Astrocyte of the hippocampus (primary cell): ENCODE measurements at places on chromosomes 2 and 18.

GRCh38 chr18:9965711-9966624 is 52.2 kb downstream of the VAPA start:
- DNase-seq: peak; percentile 48

- no peak for DNase-seq
These were observed 22.8 kb downstream of the EHD3 start for GRCh38 chr2:31256611-31257382.

DNA sequence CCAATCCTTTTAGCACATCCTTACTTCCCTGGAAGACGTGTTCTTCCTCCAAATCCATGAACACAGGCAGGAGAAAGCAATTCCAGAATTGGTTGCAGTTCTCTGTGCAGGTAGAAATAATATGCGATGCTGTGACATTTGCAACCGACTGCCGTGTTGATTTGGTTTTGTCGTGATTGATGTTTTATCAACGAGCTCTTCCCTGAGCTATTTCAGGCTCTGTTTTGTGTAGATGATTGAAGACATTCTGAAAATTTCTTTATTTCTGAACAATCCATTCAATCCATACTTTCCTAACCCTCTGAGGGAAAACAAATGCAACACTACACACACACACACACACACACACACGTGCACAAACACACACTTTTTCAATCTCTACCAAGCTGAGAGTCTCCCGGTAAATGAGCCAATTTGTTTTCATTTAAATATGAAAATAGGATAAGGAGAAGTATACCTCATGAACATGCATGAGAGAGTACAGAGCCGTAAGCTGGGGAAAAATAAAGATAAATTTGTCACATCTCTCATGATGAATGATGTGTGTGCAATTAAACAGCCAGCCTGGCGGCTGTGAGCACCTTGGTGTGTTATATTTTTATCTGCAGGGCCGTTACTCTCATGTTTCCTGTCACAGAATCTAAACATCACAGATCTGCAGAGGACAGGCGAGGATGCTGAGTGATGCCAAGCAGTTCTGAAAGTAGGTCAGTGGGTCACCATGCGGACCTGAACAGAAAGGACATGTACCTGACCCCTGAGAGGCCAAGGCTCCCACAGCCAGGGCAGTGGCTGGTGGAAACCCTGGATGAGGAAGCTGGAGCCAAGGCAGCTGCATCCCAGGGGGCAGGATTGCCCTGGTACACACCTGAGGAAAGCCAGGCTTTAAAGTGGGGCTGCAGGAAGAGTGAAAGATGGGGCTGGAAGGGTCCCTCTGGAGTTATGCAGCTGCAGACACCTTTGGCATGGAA is 64.8 kb downstream of the PDCL3 start:
- no peak for DNase-seq

DNA sequence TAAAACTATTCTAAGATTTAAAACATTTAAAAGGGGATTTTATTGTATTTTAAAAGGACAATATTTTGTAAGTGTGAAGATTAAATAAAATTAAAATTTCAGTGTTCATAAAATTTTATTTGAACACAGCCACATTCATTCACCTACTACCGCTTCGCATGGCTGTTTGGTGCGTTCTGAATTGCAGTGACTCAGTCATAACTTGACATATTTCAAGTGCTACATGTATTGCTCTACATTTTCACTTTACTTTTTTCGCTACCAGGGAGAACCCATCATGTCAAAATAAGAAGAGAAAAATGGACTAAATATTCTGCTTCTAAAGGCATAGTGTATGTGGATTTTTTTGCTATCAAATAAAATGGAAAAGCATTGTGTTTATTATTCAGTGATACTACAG is 8.7 kb downstream of the PTH2R start:
- no peak for DNase-seq

GRCh38 chr18:69000366-69000765 is 202.5 kb downstream of the CCDC102B start:
- no peak for DNase-seq

DNA sequence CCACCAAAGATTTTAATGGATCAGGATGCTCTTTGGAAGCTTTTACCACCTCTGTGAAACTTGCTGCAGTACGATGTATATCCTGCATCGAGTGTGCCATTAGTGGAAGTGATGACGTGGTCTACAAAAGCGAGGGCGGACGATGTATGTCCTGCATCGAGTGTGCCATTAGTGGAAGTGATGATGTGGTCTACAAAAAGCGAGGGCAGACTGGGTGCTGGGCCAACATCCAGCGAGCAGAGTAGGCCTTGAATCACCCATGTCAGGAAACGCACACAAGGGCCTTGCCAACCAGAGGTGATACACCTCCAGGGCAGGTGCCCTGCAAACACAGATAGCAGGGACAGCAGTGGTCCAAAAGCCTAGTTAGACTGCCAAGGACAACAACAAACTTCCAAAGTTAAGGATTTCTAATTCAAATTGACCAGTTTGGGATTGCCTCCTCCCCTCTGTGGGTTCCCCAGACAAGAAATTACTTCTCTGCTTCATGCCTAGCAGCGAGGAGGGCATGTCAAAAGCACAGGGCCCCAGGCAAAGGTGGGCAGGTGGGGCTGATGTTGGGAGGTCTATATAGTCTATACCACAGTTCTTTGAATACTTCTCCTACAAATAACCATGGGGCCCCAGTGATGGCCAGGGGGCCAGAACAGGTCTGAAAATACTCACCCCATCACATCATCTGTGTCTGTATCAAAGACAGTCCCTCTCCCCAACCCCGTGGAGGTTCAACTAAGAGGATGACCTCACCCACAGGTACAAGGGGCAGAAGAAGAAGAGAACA is 70.2 kb downstream of the ADD2 start:
- no peak for DNase-seq

GRCh38 chr18:1103537-1103936 is 198.9 kb downstream of the ADCYAP1 start:
- no peak for DNase-seq
